ENCODE measurements at places on chromosomes 5 and 9.

DNA sequence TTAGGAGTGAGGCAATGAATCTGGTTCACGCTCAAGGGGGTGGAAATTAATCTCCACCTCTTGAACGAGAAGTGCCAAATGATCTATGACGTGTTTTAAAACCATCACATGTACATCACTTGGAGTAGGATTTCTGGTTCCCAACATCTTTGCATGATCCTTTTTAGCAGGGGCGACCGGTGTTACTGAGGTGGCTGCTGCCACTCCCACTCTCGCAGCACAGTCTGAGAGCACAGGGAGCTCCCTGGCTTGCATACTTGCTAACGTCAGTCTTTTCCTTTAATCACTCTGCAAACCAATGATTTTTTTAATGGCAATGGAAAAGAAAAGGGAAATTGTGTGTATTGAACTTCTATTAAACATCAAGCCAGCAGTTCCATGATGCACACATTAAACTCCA is 624.4 kb downstream of the IRX1 start:
- no peak for DNase-seq

- DNase-seq, result no peak
These were observed 253.1 kb downstream of the TLR4 start for GRCh38 chr9:117957267-117957666.

GRCh38 chr5:170466553-170466952 is 37.3 kb upstream of the KCNIP1 start:
- no peak for DNase-seq

GRCh38 chr9:115808108-115808507 is 345.5 kb upstream of the PAPPA start:
- DNase-seq, result no peak

DNA sequence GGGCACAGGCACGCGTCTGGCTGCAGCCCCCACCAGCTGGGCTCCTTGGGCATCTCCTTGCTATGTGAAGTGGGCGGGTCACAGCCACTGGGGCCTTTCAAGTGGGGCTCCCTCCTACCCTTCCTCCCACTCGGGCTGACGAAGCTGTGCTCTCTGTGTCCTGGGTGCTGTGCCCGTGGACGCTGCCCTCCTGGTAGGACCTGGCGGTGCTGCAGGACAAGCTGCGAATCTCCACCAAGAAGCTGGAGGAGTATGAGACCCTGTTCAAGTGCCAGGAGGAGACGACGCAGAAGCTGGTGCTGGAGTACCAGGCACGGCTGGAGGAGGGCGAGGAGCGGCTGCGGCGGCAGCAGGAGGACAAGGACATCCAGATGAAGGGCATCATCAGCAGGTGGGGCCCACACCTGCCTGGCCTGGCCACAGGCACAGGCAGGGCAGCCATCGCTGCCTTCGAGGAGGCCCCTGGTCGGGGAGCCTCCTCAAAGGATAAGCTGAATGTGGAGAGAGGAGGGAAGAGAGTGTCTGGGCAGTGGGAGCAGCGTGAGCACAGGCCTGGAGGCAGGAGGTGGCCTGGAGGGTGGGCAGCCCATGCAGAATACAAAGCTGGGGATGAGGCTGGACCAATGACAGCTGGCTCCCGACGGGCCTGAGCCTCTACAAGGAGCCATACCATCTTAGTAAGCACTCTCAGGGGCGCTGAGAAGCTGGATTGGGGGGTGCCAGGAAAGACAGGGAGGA is 124.7 kb downstream of the DAB2IP start:
- no peak for DNase-seq

DNA sequence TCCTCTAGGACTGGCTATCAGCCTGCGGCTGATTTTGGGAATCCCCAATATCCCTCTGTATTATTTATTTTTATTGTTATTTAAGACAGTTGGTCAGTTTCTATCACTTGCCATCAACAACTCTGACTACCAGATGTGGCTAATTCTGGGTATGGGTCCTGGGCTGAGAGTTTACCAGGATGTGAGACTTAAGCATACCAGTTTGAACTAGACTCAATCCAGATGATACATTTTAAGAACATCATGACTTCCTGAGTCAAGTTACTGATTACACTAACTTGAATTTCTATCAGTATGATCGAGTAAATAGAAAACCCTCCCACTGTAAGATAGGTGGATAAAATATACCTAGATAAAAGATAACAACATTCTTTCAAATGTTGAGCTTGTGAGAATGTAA is 634.0 kb downstream of the MAT2B start:
- DNase-seq, result no peak
